ENCODE measurements at places on chromosomes 4 and X. TPM values are rescaled to one million over a fixed set of nuclear protein-coding genes. Genes with fewer than 3 reads are reported as not detected.
A peak's percentile ranks its signal among the peaks of the same experiment; 100 is the strongest.

GRCh38 chr4:180330521-180330920 lies 1912.7 kb upstream of the TENM3 start:
- no peak for DNase-seq
- H3K27ac ChIP-seq: no peak overlapping the region
- H3K4me3 ChIP-seq: no peak overlapping the region
- no peaks in the 10 kb centered on the region for H3K36me3 ChIP-seq
- no peaks in the 10 kb centered on the region for H3K4me1 ChIP-seq
- no peaks in the 10 kb centered on the region for H3K27me3 ChIP-seq

DNA sequence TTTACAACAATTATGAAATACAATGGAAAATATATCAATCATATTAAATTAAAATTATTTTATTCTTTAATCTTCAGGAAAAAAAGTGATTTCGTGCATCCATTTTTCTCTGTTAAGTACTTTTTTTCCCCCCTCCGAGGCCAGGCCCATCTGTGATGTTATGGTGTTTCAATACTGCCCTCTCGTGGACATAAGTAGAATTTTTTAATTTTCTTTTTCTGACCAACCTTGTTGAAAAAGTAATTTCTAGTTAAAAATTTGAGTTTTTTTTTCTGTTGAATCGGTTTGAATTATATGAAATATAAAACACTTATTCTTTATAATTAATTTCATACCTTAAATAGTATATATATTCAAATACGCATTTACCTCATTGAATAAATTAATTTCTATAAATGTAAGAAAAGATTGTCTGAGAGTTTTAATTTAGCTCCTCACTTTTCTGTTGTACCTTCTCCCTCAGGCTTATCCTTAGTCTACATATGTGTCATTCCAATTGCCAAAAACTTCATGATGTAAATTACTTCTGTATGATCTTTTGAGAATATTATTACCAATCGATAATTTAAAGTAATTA lies 175.8 kb upstream of the TECRL start:
- no peaks in the 10 kb centered on the region for H3K4me1 ChIP-seq
- no peaks in the 10 kb centered on the region for H3K27me3 ChIP-seq
- peak; percentile 17 for DNase-seq
- no peak overlapping the region for H3K4me3 ChIP-seq
- H3K27ac ChIP-seq: no peak overlapping the region

- no peak overlapping the region for H3K27ac ChIP-seq
- H3K4me1 ChIP-seq: peaks cover 11% of the 10 kb centered on the region
- H3K27me3 ChIP-seq: no peaks in the 10 kb centered on the region
- H3K4me3 ChIP-seq: no peak overlapping the region
- DNase-seq: no peak
Observed at GRCh38 chr4:16142598-16143310, 58.9 kb upstream of the PROM1 start.

- H3K27ac ChIP-seq: no peak overlapping the region
- no peak for DNase-seq
- no peak overlapping the region for H3K4me3 ChIP-seq
- no peaks in the 10 kb centered on the region for H3K4me1 ChIP-seq
Observed at GRCh38 chrX:122203399-122203798, 980.7 kb upstream of the GRIA3 start.

DNA sequence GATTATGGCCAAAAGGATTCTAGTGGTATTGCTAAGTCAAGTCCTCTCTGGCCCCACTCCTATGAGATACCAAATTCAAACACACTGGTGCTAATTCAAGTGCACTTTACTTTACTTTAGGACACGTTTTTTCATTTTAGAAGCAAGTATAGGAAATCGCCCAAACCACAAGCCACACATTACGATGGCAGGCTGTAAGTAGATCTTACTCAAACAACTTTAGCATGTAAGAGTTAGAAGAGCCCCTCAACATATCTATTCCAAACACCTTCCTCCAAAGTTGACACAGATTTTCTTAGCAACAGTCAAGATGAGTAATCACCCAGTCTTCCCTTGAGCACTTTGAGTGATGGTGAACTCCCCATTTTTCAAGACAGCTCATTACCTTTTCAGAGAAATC lies 43.6 kb downstream of the DRD5 start:
- H3K4me3 ChIP-seq: no peak overlapping the region
- H3K27me3 ChIP-seq: no peaks in the 10 kb centered on the region
- DNase-seq: no peak
- no peak overlapping the region for H3K27ac ChIP-seq
- H3K36me3 ChIP-seq: no peaks in the 10 kb centered on the region

GRCh38 chrX:130071611-130072344 lies 38.5 kb downstream of the ELF4 start:
- H3K4me3 ChIP-seq: no peak overlapping the region
- H3K27me3 ChIP-seq: no peaks in the 10 kb centered on the region
- DNase-seq: no peak

DNA sequence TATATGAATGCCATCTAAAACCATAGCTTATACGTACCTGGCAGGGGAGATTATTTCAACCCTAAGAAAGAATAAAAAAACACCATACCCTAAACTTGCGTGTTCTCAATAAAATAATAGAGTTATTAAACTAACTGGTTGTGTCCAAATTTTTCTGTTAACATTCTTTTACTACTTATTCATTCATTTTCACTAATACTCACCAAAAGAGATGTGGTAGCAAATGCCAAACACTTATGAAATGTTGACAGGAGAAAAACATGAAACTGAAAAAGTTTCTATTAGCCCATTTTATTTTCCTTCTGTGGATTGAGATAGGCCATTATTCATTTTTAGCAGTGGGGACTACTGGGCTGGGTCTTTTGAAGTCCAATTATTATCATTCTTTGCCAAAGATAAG lies 102.0 kb downstream of the TSPAN5 start:
- no peak overlapping the region for H3K27ac ChIP-seq
- no peak overlapping the region for H3K4me3 ChIP-seq
- H3K27me3 ChIP-seq: no peaks in the 10 kb centered on the region

MAGEB2 gene
- not detected for total RNA-seq

CCNB3 gene
- 0.77 TPM for total RNA-seq

AKAP4 gene
- not detected for total RNA-seq

All from endothelial cell of umbilical vein (primary cell).